Fibroblast of skin of left biceps (primary cell): ENCODE measurements at places on chromosomes 7 and 10.

DNA sequence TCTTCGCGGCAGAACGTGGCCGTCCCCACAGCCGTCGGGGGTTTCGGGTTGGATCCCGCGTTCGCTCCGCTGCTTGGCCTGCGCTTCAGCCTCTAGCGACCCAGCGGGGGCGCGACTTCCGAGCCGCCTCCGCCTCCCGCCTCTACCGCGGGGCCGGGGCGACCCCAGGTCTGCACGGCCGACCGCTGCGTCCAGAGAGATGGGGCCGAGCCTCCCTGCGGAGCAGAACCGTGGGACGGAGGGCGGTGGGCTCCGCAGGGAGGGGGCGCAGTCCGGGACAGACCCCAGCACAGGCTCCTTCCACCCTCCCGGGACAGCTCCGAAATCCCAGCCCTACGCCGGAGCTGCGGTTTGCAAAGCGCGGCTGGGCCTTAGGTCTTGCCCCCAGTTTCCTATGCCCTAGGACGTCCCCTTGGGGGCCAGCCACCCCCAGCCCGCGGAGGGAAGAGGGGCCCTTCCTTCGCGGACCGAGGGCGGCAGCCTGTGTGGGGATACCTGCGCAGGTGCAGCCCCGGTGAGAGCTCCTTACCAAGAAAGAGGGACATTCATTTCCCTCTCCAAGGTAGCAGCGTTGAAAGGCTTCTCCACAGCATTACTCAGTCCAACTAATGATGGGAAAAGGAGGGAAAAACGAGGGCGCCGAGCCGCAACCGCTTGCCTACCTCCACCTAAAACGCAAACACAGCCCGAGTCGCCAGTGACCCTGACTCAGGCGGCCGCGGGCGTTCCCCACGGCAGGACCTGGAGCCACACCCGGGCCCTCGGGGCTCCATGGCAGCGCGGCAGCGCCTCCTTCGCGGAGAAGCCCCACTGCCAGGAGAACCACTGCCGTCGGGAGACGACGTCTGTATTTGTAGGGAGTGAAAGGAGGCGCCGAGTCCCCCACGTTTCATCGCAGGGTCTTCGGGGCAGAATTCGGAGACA, 115.7 kb downstream of the BMS1 start:
- no peak for DNase-seq

- peak; percentile 8 for DNase-seq
These were observed 272.5 kb downstream of the SEMA3A start for GRCh38 chr7:83921941-83922607.

- DNase-seq, result no peak
These were observed 391.2 kb downstream of the TYW1 start for GRCh38 chr7:67387851-67388250.

- no peak for DNase-seq
These were observed 2.9 kb downstream of the RBM20 start for GRCh38 chr10:110647136-110647430.

GRCh38 chr7:90349305-90349704, 2.8 kb downstream of the GTPBP10 start:
- DNase-seq, result no peak

DNA sequence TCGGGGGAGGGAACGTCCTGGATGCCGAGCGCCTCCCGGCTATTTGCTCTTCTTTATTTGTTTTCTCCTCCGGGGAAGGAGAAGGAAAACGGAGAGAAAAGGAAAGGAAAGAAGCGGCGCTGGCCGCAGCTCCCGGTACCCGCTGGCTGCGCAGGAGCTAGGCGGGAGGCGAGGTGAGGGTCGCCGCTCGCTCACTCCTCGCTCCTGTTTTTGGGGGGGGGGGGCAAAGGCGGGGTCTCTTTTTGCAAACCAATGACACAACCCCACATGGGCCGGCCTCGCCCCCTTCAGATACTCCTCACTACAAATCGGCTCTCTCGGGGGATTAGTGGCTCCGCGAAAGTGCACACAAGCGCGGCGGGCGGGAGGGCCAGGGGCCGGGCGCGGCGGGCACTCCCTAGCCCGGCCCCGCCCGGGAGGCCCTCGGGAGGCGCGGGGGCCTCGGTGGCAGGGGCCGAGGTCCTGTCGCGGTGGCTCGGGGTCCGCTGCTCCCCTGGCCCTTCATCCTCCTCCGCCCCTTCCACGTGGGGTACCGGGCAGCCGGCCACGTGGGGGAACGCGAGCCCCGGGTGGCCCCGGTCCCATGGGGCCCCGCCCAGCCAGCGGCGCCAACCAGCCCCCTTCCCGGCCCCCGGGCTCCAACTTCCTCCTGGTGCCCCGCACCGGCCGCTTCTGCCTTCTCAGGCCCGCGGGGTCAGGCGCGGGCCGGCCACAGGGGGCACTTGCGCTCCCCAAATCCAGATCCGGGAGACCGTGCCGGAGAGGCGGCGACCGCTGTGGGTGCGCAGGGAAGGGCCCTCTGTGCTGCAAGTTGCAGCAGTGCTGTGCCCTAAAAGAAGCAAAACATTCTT, 718 bp upstream of the CTBP2 start:
- peak; percentile 68 for DNase-seq

- no peak for DNase-seq
These were observed 91.2 kb downstream of the GTF2IRD1 start for GRCh38 chr7:74544706-74545469.
